ENCODE measurements at places on chromosomes 6 and 20.
A peak's percentile ranks its signal among the peaks of the same experiment; 100 is the strongest.

DNA sequence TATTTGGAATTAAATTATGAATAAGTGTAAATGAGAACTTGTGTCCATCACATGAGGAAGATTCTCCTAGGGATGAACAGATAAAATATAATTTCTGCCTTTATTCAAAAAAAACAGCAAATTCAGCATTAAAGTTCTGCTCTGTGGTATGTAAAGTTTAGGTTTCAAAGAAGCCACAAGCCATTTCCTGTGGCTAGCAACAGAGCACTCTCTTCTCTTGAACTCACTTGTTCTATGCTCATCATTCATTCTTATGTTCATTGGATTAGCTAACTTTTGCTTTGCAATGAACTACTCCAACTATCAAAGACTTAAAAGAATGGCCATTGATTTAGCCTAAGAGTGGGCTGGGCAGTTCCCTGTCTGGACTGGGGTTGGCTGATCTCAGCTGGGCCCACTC is 20.8 kb upstream of the SNRPB2 start:
- no peak for DNase-seq

DNA sequence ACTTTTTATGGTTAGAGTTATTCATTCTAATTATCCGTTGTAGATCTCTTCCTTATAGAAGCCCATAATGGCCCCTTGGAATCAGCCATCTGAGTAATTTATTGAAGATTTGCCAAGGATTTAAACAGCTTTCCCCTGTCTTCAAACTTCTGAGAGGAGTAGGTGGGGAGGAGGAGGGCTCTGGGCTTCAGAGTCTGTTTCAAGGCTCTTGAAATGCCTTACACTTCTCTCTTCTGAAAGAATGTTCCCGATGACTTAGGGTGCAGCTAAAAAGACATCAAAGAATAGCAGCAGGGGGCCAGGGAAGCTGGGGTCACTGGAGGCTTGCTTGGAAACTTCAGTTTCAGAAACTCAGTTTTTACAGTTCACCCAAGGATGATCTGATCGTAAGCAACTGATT is 165.3 kb downstream of the ZDHHC14 start:
- DNase-seq: no peak

DNA sequence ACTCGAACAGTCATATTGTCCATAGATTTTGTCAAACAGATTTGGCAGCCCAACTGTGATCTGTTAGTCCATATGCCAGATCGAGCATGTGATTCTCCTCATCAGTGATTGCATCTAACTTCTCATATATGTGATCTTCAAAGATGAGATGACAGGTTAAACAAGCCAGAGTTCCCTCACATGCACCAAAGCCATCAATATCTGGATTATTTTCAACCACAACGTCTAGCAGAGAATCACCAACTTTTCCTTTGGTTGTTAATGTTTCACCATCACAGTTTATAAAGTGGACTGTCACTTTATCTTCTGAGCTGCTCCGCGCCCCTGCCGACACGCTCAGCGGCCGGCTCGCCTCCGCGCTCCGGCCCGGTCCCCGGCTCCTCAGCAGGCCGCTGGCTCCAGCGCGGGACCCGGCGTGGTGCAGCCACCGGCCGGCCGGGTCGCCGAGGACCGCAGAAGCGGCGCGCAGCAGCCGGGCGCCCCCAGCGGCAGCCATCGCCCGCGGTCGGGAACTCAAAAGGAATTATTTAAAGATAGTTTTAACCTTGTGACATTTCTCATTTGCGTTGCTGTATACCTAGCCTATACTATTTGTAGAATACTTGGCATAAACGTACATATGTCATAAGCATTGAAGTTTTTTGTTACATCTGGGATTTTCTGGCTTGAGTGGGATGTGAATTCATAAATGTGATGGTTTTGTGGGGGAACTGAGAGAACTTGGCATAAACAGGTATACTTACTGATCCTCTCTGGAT is 40.1 kb upstream of the DYNLRB1 start:
- DNase-seq: peak; percentile 50

GRCh38 chr20:10303852-10304251 is 85.2 kb downstream of the SNAP25 start:
- no peak for DNase-seq

DNA sequence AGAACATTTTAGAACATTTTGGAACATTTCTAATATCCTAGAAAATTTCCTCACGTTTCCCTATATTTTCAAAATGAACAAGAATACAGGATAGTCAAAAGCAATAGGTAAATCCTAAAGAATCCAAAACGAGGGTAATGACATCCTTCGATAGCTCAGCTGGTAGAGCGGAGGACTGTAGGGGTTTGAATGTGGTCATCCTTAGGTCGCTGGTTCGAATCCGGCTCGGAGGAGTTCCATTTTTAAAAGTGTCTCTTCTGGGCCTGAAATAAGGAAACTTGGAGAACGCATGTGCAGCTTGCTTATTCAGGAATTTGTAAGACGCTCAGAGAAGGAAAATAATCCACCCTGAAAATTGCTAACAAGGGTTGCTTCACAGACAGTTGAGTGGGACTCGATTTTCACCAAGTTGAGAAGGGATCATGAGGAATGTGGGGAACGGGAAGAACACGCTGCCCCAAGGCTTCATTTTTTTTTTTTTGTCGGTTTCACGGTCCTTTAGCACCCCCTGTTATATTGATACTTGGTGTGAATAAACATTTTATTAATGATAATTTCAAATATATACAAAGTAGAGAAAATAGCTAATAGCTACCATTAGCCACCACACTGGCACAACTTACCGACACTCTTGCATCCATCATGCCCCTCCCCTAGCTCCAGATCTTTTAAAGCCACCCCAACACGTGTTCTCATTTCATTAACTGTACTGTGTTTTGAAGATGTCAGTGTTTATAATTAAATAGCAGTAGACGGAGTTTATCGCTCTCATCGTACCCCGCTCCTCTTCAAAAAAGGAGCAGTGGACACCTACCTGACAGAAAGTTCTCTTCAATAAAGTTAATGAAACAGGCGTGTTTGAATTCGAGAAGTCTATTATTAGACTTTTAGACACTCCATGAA is 1.8 kb upstream of the ABT1 start:
- peak; percentile 46 for DNase-seq

DNA sequence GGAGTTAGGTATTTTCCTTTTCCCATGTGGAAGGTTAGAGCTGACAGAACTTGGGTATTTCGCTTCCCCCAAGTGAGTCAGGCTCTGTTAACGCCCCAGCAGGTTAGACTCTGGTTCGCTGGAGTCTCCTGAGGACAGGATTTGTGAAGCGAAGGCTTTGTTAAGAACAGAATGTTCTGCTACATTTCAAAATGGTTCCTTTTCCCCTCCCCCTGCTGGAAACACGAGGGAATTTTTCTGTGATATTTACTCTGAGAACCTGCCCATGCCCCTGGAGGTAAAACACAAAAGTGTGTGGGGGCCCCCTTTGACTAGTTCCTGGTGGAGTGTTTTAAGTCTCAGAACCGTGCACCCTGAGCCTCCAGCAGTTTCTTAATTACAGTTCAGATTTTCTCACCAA is 731.4 kb upstream of the CITED2 start:
- no peak for DNase-seq

- DNase-seq: no peak
Observed at GRCh38 chr6:23394681-23395080, 731.3 kb upstream of the NRSN1 start.

DNA sequence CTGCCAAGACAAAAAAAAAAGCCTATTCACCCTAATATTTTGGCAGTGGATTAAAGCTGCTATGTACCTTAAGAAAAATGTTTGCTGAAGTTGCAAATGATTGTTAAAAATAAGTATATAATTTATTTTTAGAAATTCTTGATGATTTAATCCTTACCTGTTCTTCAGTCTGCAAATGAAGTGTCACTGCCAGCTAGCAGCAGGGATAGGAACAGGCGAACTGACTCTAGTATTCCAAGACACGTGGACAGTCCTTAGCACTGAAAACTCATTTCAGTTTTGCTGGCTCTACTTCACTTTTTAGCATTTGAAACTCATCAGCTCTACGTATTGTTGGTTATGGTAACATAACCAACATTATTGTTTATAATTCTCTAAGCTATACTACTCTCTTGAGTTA is 204.4 kb upstream of the ID4 start:
- no peak for DNase-seq

DNA sequence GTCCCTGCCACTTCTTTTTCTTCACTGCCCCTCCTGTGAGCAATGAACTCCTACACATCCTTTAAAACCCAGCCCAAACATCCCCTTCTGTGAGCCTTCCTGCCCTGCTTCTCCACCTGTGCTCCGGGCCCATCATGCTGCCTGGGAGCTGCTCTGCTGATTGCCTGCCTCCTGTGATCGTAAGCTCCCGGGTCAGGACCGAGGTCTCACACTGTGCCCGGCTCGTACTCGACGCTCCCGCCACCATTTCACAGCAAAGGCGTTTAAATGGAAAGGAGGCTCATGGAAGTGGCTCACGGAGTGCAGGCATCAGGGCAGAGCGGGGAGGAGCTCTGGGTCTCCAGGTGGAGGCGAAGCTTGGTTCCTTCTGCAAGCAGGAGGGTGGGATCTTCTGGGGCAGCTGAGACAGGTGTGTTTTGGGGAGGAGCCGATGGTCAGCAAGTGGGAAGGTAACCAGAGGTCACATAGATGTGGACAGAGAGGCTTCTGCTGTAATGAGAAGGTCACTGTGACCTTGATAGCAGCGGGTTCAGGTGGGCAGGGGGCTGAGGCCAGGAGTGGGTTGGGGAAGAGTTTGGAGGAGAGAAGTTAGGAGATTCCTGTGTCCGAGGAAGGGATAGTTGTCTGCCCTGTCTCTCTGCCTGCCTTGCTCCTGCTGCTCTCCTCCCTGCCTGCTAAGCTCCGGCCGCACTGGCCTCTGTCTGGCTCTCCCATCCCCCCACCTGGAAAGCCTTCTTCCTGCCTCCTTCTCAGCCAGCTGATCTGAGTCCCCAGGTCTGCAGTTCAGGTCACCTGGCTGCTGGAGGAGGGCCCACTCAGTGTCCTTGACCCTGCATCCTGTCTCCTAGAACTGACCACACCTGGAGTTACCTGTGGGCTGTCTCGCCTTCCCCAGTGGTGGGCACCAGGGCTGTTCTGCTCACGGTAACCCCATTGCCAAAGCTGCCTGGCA is 52.7 kb upstream of the FRMD1 start:
- DNase-seq: no peak

DNA sequence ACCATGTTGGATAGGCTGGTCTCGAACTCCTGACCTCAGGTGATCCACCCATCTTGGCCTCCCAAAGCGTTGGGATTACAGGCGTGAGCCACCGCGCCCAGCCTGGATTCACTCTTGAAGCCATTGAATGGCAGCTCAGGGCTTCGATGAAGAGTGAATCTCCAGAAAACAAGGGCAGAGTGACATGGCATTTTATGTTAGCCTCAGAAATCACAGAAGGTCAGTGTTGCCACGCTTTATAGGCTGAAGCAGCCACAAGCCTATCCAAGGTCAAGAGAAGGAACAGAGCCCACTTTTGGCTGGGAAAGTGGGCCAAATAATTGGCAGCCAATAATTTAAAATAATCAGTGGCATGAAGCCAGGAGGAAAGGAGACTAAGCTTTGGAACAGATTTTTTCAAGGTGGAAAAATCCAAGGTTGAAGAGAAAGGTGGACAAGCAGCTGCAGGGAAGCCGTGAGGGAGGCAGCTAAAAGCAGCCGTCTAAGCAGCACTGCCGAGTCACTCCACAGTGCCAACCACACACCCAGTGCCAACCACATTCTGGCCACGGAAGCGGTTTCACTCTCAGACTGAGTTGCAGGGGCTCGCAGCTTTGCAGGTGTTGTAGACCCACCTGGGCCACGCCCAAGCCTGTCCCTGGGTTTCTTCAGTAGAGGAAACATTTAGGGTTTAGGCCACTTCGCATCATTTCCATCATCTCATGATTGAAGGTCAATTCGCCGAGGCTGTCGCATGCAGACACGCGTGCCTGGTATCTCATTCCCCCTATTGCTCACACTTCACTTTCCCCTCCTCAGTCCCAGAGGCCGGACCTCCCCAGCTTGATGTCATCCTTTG is 17.4 kb upstream of the AVP start:
- DNase-seq: no peak

GRCh38 chr6:138647006-138647405 is 126.6 kb upstream of the CCDC28A start:
- DNase-seq: no peak

DNA sequence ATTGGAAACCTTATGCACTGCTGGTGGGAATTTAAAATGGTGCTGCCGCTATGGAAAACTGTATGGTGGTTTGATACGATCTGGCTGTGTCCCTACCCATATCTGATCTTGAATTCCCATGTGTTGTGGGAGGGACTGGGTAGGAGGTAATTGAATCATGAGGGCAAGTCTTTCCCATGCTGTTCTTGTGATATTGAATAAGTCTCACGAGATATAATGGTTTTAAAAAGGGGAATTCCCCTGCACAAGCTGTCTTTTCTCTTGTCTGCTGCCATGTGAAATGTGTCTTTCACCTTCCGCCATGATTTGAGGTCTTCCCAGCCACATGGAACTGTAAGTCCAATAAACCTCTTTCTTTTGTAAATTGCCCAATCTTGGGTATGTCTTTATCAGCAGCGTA is 4.9 kb downstream of the TAP2 start:
- no peak for DNase-seq

DNA sequence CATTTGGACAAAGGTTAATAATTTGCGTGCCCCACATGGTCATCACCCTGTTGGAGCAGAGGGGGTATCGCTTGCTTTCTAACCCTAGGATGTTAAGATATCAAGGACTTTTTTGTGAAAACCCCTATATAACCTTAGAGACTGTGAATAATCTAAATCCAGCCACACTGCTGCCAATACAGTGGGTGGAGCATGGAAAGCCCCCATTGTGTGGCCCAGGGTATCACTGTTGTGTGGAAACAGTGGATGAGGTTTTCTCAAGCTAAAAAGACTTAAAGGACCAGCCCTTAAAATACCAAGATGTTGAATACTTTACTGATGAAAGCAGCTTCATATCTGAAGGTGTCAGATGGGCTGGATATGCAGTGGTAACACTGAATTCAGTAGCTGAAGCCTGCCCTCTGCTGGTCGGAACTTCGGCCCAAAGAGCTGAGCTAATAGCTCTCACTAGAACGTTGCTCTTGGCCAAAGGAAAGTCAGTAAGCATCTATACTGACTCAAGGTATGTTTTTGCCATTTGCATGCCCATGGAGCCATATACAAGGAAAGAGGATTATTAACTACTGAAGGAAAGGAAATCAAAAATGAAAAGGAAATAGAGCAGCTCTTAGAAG is 695.2 kb downstream of the PHF3 start:
- DNase-seq: peak; percentile 74

GRCh38 chr6:3310703-3311102 is 52.0 kb downstream of the PSMG4 start:
- DNase-seq: no peak

- no peak for DNase-seq
Observed at GRCh38 chr6:135592276-135592675, 94.7 kb upstream of the AHI1 start.

DNA sequence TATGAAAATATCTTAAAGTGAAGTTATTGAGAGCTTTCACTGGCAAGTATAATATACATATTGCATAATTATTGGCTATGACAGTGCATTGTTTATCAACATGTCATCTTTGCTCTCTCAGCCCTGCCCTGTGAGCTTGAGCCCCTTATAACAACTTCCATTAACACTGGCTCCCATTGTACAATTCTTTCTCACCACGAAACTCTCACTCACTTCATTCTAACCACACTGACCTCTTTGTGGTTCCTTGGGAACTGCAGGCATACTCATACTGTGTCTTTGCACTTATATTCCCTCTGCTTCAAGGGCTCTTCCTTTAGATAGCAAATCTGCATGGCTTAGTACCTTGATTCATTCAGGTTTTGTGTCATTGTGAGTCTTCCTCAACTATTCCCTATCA is 411.8 kb downstream of the CDKAL1 start:
- no peak for DNase-seq

All from midbrain (tissue), 1 donor.